A549 treated with AZD2906 at 1 μM for 4 hours (cell line): ENCODE measurements at places on chromosomes 16 and 17. TPM values are rescaled to one million over a fixed set of nuclear protein-coding genes. Genes with fewer than 3 reads are reported as not detected.

Gene LDHD
- 0.29 to 0.98 TPM (median 0.82 TPM) in 5 replicates for total RNA-seq

Gene RNF227
- total RNA-seq = 1.4 to 1.8 TPM (median 1.5 TPM) in 5 replicates

Gene CSH2
- total RNA-seq = not detected in 5 replicates

Gene AANAT
- total RNA-seq = 0.22 to 0.64 TPM (median 0.33 TPM) in 5 replicates

Gene CHST5
- not detected in 5 replicates for total RNA-seq

Gene FNDC8
- total RNA-seq = 0.07 TPM in 2 of 5 replicates, not detected in the others

Gene CCL8
- not detected in 5 replicates for total RNA-seq

Gene TPSD1
- total RNA-seq = not detected in 5 replicates

Gene CD300E
- total RNA-seq = not detected in 5 replicates

Gene RAB40C
- total RNA-seq = 14.1 to 20.1 TPM (median 19.5 TPM) in 5 replicates

Gene CASKIN2
- total RNA-seq = 8.1 to 13.8 TPM (median 10.4 TPM) in 5 replicates

Gene ZNF764
- 4.7 to 6.7 TPM (median 5.8 TPM) in 5 replicates for total RNA-seq

Gene OR2C1
- not detected in 5 replicates for total RNA-seq

Gene TMEM114
- total RNA-seq = not detected in 5 replicates

Gene RRN3
- 34.5 to 42.5 TPM (median 37.3 TPM) in 5 replicates for total RNA-seq

Gene CTRB2
- 0.16 TPM in 1 of 5 replicates, not detected in the others for total RNA-seq
